ENCODE measurements at places on chromosomes 2 and 18.

DNA sequence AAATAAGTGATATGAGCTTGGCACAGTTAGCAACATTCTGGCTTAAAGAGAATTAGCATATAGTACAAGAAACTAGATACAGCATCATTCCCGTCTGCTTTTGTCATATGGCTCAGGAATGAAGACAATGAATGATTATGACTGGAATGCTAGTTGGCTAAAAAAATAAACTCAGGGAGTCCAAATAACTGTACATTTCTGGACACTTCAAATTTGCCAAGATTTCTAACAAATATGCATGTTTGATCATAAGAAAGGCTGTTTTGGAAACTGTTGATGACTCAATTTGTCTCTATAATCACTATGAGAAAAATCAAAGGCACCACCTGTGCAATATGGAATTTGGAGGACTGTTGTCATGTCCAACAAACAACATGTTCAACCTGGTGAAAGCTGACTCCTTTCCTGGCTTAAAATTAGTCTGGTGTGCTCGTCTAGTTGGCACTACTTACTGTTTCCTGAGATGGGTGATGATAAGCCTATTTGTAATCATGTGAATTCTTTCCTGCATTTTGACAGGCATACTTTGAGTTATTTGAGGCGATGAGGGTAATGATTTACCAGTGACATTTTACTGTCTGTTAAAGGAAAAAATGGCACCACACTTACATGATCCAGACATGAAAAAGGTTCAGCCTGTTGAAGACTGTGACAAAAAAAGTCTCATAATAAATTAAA is 133.9 kb upstream of the CDH20 start:
- DNase-seq = no peak

DNA sequence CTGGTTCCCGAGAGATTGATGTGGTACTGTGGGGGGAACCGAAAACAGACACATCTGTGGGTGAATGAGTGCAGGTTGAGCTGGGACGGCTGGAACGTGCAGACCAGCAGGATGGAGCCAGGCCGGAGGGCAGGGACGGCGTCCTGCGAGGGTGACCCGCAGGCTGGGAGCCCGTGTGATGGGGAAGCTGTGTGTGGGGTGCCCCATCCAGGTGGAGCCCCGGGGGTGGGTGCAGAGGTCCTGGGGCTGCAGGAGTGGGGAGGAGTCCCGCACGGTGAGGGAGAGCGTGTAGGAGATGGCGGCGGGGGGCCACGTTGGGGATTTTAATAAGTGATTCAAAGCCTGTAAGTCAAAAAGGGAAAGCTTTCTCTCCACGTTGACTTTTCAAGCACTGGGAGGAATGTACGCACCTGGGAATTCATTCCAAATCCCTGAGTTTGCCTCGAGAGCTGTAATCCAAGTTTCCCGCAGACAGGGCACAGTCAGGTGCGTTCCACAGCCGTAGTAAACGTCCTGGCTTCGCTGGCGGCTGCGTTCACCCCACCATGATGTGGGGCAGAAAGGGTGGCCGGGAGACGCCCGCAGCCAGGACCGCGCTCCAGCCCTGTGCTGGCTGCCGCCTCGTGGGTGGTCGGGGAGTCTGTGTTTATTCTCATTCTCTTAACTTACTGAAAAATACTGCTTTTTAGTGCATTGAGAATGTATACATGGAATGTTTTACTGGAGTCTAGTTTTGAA is 54.0 kb downstream of the NFATC1 start:
- no peak for DNase-seq

GRCh38 chr2:195331966-195332365 is 325.1 kb upstream of the SLC39A10 start:
- no peak for DNase-seq

GRCh38 chr18:59279722-59280121 is 6.5 kb upstream of the RAX start:
- no peak for DNase-seq

DNA sequence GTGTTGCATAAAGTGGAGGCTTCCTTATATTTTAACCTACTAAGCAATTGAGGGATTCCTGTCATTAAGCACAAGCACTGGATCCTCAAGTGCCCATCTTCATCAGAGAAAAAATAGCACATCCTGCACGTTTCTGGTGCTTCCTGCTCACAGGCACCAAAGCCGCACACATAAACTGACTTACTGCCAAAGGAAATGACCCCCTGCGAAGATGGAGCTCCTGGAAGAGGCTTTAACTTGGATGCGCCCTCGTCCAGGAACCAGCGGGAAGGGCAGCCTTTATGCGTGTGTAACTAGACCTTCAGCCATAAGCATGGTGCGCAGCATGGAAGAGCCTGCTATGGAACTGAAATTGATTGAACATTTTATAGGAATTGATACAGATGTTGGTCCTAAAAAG is 188.7 kb downstream of the FTCDNL1 start:
- DNase-seq = no peak

DNA sequence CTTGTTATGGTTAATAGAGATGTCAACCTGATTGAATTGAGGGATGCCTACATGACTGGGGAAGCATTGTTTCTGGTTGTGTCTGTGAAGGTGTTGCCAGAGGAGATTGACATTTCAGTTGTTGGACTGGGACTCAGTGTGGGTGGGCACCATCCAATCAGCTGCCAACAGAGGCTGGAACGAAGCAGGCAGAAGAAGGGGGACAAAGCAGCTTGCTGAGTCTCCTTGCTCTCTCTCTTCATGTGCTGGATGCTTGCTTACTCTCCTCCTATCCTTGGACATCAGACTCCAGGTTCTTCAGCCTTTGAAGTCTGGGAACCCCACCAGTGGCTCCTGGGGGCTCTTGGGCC is 22.2 kb upstream of the SMAD4 start:
- no peak for DNase-seq

GRCh38 chr2:101253013-101253702 is 472 bp downstream of the CNOT11 start:
- DNase-seq = no peak

DNA sequence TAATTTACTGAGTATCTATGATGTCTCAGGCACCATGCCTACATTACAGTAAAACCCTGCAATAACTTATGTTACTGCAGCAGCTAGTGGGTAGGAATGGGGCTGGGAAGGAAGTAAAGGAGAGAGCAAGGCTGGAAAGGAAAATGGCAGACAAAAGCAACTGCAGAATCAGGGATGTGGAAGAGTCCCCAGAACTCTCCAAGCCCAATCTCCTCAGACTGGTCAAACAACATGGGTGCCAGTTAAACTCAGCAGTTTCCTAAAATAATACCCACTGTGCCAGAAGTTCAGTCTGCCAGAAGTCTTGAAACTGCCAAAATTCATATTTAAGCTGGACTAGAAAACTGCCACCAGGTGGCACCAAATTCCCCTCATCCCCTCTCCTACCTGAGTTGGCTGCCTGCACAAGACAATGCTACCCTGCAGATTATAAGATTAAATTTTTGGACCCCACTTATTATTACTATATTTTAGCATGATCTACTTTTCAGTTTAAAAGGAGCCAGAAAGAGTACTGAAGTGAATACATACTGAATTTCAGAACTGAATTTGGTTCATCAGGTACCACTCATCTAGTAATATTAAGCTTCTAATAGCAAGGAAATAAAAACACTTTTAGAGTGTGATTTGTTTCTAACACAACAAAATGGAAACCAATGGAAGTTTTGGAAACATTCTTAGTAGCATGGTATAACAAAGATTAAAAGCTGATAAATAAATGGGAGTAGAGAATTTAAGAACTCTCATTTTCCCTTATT is 86.8 kb upstream of the DNER start:
- peak; percentile 66 for DNase-seq

GRCh38 chr18:23832911-23833310 is 143.7 kb downstream of the LAMA3 start:
- no peak for DNase-seq

- no peak for DNase-seq
Observed at GRCh38 chr2:223900531-223900930, 44.6 kb downstream of the WDFY1 start.

DNA sequence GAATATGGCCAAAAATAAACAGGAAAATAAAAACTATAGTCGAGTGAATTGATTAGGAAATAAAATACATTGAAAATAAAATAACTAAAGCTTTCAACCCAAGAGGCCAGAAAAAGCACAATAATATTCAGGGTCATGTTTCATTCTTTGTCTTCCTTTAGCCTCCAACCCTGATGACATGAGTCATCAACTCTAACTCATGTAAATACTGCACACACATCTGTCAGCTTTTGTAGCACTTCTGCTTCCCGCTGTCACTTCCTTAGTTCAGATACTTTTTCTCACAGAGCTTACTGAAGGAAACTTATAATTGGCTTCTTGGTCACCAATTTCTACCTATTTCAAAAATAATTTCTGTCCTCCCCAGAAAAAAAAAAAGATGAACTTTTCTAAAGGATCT is 112.8 kb downstream of the UPP2 start:
- DNase-seq = no peak

- no peak for DNase-seq
Observed at GRCh38 chr2:190159453-190159852, 96.9 kb upstream of the MSTN start.

GRCh38 chr2:98502556-98503335 is 58.1 kb downstream of the INPP4A start:
- peak; percentile 33 for DNase-seq

GRCh38 chr2:68766376-68766845 is 31.8 kb downstream of the ARHGAP25 start:
- no peak for DNase-seq

- no peak for DNase-seq
Observed at GRCh38 chr18:62030091-62030985, 137.5 kb upstream of the RNF152 start.

GRCh38 chr2:33160191-33160590 is 213.4 kb downstream of the LTBP1 start:
- no peak for DNase-seq

DNA sequence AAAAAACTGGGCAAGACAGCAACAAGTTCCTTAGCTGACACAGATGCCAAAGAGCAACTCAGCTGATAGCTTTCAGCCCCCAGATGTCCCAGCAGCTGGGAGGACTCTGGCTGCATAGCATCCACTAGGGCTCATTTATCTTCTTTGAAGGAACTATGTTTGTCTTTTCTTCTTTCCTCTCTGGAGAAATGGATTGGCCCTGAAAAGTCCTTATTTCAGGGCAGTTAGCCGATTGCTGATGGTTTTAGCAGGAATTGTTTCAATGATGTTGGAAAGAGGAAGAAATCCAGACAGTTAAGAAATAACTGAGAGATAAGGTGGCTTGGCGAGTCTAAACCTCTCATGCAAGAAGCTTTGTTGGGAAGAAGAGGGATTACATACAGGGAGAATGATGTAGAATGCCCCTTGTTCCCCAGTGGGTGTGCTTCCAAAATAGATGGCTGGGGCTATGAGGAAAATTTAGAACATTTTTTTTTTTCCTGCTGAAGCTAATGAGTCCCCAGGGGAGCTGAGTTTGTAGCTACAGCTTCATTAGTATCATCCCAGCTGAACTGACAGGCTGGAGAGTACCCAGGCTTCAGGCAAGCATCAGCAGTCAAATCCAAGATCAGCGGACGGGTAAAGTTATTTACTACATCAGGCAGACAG is 33.6 kb upstream of the SERPINE2 start:
- no peak for DNase-seq

DNA sequence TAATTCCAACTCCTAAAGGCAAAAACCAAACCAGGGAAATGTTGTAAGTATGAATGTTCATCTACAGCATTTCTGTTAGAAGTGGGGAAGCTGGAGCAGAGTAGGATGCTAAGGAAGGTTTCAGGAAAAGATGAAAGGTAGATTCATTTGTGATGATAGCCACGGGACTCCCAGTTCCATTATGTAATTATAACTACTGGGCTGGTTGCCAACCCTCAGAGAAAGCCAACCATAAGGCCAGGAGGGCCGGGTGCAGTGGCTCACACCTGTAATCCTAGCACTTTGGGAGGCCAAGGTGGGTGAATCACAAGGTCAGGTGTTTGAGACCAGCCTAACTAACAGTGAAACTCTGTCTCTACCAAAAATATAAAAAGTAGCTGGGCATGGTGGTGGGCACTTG is 288.9 kb upstream of the ETAA1 start:
- DNase-seq = no peak

- DNase-seq = peak; percentile 71
Observed at GRCh38 chr2:9473985-9474360, 378 bp upstream of the IAH1 start.

GRCh38 chr18:79521416-79522205 is 125.9 kb downstream of the NFATC1 start:
- peak; percentile 34 for DNase-seq

DNA sequence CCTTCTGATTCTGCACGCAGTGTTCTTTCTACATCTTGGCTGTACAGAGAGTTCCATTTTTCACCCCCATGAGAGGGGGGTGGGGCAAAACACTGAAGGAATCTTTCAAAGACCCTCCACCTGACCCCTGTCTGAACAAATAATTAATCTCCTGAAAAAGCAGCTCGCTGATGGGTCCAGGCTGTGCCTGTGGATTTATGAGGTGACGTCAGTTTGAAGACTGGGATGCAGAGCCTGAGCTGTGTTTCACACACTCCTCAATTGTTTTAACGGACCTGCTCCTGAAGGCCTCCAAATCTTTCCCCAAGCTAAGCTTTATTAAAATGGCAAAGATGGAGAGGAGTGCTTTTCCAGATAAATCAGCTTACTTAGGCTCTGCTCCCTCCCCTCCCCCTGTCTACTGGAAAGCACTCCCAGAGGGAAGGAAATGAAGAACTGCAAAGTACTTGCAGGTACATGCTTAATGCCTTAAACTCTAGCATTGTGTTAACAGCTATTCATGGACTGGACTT is 390.2 kb upstream of the TNP1 start:
- peak; percentile 71 for DNase-seq

GRCh38 chr2:105598829-105599698 is 145.6 kb upstream of the NCK2 start:
- no peak for DNase-seq

DNA sequence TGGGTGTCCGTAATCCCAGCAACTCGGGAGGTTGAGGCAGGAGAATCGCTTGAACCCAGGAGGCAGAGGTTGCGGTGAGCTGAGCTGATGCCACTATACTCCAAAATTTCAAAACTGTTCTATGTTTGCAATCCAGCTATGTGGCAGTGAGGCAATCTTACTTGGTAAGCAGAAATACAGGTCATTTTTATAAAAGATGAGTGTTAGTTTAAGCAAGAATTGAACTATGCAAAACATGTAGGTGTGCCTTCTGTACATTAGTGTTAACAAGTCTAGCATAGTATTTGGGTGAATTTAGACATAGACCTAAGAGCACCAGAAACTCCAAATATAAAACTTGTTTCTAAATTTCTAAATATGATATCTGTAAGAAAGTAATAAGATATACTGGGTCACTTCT is 7.2 kb downstream of the DSC1 start:
- DNase-seq = no peak

DNA sequence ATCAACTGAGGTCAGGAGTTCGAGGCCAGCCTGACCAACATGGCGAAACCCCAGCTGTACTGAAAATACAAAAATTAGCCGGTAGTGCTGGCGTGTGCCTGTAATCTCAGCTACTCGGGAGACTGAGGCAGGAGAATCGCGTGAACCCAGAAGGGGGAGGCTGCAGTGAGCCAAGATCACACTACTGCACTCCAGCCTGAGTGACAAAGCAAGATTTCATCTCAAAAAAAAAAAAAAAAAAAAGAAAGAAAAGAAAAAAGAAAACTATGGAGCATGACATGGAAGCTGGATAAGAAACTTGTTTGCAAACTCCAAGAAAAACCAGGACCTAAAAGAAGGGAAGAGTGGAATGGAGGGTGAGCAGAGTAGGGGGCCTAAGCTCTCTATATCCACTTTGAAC is 1.9 kb upstream of the CHMP1B start:
- DNase-seq = no peak

Data from left forelimb (tissue), 1 donor.